ENCODE measurements at places on chromosomes 4 and X.

DNA sequence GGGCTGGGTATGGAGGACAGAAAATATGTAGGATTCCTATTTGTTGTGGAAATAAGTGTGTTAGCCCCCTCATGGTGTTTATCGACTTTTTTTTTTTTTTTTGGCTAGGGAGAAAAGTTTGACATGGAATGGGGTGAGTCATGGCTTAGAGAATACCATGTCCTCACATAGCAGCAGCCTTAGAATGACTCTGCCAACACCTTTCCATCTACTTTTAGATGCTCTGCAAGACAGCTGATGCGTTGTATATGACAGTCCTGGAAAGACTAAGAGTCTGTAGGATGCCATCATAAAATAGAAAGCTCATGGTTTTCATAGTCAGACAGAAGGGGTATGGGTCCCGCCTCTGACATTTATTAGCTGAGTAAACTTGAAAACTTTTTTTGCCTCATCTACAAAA, 37.7 kb downstream of the MTTP start:
- DNase-seq: no peak

DNA sequence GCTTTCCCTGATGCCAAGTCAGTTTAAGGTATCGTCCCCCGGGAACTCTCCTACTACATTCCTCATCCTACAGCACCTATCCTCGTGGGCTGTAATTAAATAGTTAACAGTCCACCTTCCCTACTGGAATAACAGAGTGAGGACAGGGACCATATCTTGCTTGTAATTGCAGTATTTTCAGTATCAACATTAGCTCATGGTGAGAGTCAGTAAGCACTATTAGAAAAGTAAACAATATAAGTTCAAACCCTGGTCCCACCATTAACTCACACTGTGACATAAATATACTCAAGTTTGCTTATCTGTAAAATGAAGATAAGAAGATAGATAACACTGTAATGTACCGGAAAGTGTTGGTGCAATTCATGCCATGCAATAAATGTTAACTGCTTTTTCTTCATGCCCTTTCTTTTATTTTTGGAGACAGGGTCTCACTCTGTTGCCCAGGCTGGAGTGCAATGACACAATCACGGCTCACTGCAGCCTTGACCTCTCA, 61.3 kb downstream of the SH3RF1 start:
- no peak for DNase-seq

GRCh38 chr4:185625503-185625902, 90.2 kb upstream of the PDLIM3 start:
- DNase-seq: no peak

DNA sequence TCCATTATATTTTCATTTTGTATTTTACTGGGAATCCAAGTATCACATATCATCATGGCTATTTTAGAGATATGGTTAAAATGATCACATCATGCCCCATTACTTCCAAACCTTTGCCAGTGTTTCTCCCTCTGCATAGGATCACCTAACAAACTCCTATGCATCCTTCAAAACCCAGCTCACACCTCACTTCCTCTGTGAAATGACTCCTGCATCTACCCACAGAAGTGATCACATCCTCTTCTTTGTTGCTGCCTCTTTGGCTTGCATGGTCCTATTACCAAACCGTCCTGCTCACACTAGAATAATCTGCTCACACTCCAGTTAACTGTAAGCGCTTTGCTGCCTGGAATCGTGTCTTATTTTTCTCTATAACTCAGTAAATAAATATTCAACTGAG, 74.7 kb upstream of the C4orf50 start:
- no peak for DNase-seq

DNA sequence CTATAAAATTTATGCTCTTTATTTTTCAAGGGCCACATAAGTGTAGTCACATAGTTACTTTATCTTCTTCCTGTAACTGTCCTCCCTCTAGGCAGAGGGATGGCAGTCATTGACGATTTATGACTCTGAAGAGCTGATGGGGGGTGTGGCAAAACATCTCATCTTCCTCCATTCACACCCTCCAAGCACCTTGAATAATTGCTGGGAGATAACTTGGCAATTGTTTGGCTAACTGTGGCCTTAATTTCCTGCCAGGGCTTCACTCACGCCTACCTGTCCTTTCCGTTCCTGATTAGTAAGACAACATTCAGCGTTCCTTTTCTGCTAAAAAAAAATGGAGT, 329.2 kb downstream of the ARHGAP10 start:
- DNase-seq: no peak

Measured in left renal pelvis (tissue), 4 donors.